Umbilical cord (tissue), 2 donors: ENCODE measurements at places on chromosomes 1 and 21.

DNA sequence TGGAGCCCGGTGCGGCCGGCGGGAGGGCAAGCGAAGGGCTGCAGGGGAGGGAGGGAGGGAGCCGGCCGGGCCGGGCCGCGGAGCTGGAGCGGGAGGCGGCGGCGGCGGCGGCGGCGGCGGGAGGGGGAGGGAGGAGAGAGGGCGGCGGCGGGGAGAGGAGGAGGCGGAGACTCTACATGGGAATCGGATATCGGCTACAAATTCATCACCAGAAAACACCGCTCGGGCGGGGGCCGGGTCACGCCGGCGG is at the start of gene AKT3:
AKT3 (minus strand) TSS at position 42 of the 250 bp plus-strand sequence. CDS start 7,073 bp downstream, outside the sequence.
- DNase-seq: peak; percentile 73

- DNase-seq: no peak
These were observed 127.3 kb upstream of the ADGRL4 start for GRCh38 chr1:79133774-79134364.

GRCh38 chr1:218394416-218394815 is 49.3 kb downstream of the TGFB2 start:
- DNase-seq: no peak

GRCh38 chr1:76110666-76111065 is 36.1 kb downstream of the ST6GALNAC3 start:
- DNase-seq: no peak

- DNase-seq: peak; percentile 90
These were observed 19.4 kb upstream of the SRSF4 start for GRCh38 chr1:29200906-29201594.

DNA sequence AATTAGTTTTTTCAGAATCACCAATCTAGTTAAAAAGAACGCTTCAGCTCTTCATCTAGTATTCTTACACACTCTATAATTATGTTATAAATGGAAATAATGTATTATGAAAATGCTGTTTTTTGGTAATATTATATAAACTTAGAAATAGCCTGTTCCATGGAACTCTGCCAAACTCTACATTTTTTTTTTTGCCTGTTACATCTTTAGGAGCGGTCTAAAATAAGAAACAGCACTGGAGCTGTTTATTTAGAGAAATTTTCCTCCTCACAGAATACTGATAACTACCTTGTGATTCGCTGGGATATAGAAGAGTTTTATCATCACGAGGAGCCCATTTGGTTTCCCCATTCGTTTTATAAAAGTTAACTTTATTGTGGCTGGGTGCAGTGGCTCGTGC is 58.5 kb downstream of the PKN2 start:
- DNase-seq: peak; percentile 25

GRCh38 chr1:30809514-30810263 is 52.1 kb upstream of the LAPTM5 start:
- DNase-seq: peak; percentile 79

GRCh38 chr1:241591317-241591716 is 48.9 kb downstream of the CHML start:
- no peak for DNase-seq

DNA sequence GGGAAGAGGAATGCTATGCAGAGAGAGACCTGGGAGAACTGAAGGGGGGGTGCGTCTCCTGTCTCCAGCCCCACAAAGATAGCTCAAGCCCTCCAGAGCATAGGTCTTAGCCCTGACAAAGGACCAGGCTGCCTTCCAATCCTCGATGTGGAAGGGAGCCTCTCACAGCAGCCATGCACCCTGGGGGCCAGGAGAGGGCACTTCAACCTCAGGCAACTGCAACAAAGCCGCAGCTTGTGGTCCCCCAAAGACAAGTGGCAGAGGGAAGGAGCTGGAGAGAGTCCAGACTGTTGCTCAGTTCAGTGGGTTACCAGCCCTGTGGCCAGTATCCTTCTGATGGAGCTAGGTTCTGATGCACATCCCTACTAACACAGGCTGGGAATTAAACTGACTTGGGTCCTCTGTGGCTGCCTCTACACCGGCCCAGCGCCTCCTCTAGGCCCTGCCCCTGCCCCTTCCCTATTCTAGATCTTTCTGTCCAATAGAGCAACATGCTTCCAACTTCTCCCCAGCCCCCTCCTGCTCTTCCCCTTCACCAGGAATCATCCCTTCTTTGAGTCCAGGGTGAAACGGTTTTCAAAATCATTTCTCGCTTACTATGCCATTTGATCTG is 100.7 kb upstream of the SPATA6 start:
- DNase-seq: peak; percentile 82

- no peak for DNase-seq
These were observed 11.6 kb upstream of the SAMD11 start for GRCh38 chr1:911875-912739.

DNA sequence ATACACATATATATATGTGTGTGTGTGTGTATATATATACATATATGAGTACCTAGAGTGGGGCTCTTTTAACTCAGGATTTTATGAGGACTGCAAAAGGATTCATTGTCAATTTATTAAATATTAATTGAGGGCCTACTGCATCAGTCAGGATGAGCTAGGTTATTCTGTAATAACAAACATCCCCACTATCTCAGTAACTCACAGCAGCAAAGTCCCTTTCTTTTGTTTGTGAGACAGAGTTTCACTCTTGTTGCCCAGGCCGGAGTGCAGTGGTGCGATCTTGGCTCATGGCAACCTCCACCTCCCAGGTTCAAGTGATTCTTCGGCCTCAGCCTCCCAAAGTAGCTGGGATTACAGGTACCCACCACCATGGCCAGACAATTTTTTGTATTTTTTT is 63.8 kb upstream of the FAM20B start:
- DNase-seq: no peak

GRCh38 chr1:30525971-30526651 is 197.3 kb downstream of the MATN1 start:
- peak; percentile 35 for DNase-seq

DNA sequence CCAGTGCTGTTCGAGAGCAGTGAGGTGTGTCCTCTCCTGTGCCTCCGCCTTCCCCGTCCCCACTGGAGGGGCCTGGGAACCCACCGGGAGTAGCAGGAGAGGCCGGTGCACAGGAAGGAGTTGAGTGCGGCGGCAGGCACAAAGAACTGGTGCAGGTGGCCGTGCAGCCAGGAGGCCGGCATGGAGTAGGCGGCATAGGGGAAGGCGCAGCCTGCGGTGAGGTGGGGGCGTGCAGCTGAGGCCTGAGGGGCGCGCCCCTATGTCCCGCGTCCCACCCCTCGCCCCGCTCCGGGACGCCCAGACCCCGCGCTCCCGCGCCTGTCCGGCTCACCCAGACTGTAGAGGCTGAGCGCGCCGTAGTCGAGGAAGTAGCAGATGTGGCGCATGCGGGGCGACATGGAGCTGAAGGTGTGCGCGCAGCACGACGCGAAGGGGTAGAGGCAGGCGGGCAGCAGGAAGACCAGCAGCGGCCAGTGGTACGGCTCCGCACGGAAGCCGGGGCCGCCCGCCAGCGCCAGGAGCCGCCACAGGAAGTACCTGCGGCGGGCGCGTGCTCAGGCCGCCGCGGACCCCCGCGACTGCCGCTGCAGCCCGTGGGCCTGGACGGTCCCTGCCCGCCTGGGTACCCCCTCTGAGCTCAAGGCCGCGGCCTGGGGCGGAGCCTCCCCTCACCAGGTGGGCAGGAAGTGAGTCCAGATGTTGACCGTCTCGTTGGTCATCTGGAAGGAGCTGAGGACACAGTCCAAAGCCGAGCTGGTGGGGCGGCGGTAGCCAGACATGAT is 2.2 kb downstream of the PAQR6 start:
- no peak for DNase-seq

GRCh38 chr1:51863384-51863783 is 15.1 kb downstream of the NRDC start:
- no peak for DNase-seq

- no peak for DNase-seq
These were observed 74.3 kb downstream of the LAMC1 start for GRCh38 chr1:183097438-183098051.

- no peak for DNase-seq
These were observed 19.0 kb downstream of the SLC37A1 start for GRCh38 chr21:42532466-42533181.

DNA sequence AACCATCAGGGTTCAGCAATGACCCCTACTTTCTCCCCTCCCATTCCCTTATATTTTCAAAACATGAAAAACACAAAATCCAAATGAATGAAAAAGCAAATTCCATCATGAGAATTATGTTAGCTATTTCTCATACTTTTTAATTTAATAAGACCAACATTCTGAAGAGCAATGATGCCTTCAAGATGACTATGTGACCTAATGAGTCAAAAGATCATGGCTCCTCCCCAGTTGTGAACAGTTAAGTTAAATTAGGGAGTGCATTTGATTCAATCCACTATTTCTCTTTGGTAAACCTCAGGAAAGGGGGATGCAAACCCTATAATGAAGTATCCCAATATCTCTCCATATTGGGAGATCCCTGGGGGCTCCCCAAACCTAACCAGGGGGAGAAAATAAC is 36.5 kb downstream of the PUM1 start:
- DNase-seq: no peak

GRCh38 chr1:222331765-222332164 is 216.1 kb downstream of the HHIPL2 start:
- no peak for DNase-seq

- DNase-seq: no peak
These were observed 16.2 kb upstream of the MARK1 start for GRCh38 chr1:220511785-220512184.

DNA sequence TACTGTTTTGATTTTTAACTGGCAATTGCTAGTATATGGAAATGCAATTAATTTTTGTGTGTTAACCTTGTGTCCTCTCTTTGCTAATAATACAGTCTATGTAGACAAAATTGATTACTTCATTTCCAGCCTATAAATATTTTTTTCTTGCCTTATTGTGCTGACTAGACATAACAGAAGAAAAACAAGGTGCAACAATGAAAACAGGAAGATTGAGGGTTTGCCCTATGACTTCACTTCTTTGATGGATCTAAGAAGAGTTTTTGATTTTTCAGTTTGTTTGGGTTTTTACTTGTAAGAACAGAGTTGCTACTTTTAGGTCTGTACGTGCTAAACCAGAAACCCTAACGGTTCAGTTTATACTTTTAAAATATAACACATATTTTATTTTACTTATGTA is 8.5 kb upstream of the CNIH4 start:
- DNase-seq: no peak

GRCh38 chr1:245718123-245718522 is 563.3 kb downstream of the KIF26B start:
- no peak for DNase-seq

DNA sequence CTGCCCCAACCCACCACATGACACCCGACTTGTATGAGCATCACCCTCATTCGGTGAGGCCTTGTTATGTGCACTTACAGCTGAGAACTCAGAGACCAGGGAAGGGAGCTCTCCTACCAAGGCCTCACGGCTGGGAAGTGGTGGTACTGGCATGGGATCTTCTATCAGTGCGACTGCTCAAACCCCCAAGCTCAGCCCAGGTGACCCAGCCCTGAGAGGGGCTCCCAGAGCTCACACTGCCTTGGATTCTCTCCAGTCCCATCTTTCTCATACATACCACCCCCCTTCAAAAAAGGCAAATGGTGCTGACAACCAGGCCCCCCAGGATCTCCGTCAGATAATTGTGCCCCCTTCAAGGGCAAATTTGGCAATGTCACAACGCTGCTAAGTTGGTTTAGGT is 777 bp upstream of the PLA2G2F start:
- no peak for DNase-seq

GRCh38 chr1:16130827-16131226 is 25.0 kb downstream of the EPHA2 start:
- DNase-seq: no peak

GRCh38 chr1:9448132-9449109 is 90.8 kb upstream of the SLC25A33 start:
- DNase-seq: no peak

DNA sequence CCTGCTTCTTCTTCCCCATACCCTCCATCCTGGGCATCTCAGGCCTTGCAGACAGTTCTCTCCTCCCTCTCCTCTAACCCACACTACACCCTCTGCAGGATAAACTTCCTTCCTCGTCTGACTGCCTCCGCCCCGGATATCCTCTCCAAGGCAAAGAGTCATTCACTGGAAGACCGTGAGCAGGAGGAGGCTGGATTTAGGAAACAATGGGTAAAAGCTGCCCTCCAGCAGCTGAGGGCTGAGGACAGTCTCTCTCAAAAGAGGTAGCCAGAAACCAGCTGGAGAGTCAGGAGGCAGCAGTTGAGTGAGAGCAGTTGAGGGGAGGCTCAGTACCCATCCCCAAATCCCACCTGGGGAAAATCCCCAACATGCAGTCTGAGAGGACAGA is 1.4 kb downstream of the CSRP1 start:
- DNase-seq: peak; percentile 73

DNA sequence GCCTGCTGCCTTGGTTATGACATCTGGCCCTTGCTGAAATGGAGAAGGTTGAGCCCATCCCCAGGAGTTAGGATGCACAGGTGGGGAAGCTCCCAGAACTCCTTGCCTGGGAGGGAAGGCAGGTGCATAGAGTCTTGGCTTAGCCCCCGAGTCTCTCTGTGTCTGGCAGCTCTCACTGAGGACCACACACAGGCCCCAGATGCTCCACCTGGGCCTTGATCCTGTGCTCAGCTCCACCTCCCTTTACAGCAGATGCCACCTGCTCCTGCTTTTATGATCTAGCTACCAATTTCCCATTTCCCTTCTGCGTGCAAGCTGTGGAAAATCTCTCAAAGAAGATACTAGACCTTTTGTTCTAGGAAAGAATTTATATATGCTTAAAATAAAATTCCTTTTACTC is 28.8 kb upstream of the KCNJ6 start:
- no peak for DNase-seq

DNA sequence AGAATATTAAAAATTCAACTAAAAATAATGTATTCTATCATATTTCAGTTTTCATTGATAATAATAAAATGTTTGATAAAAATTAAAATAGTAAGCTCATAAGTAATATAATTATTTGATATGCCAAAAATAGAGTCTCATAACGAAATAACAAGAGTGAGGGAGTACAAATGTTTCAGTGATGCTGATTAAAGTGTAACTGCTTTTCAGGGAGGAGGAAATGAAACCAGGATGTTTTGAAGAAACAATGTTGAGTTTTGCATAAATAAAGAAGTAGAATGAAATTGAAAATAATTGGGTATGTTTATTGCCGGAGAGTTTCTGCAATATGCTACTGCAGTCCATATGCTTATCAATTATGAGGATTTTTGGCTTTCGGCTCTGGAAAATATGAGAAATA is 1159.8 kb upstream of the ADGRL2 start:
- DNase-seq: no peak

DNA sequence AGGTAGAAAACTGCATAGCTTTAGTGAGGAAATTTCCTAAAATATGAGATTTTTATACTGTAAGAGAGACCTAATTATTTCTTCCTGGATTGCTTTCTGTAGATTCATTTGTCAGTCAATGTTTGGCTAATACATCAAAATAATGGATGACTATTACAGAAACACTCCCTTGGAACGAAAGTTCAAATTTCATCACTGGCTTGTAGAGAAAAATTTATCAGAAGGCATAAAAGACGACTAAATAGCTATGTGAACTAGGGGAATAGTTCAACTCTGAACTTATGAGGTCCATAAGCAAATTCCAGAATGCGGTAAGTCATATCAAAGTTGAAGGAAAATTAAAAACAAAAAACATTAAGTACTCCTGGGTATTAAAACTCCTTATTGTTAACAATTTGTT is 36.0 kb downstream of the WNT2B start:
- no peak for DNase-seq

GRCh38 chr1:54782156-54782555 is 17.8 kb upstream of the PARS2 start:
- DNase-seq: no peak

- peak; percentile 40 for DNase-seq
These were observed 429 bp downstream of the SRRM1 start for GRCh38 chr1:24643363-24644099.
